ENCODE measurements at places on chromosomes 7 and 10.
A peak's percentile ranks its signal among the peaks of the same experiment; 100 is the strongest.

GRCh38 chr7:74570533-74571156 is 86.9 kb upstream of the GTF2I start:
- no peak for DNase-seq

DNA sequence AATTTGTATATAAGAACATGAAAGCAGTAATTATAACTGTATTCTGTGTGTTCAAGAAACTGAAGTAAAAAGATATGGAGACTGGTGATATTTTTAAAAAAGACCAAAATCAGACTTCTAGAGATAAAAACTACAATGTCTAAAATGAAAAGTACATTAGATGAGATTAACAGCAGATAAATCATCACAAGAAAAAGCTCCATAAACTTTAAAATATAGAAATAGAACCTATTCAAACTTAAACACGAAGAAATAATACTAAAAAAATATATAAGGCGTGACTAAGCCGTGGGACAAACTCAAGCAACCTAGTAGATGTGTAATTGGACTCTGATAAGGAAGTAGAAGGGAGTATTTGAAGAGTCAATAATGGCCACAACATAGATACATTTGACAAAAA is 189.1 kb upstream of the ZMIZ1 start:
- DNase-seq, result no peak

- no peak for DNase-seq
Observed at GRCh38 chr7:105131890-105132289, 117.9 kb downstream of the KMT2E start.

DNA sequence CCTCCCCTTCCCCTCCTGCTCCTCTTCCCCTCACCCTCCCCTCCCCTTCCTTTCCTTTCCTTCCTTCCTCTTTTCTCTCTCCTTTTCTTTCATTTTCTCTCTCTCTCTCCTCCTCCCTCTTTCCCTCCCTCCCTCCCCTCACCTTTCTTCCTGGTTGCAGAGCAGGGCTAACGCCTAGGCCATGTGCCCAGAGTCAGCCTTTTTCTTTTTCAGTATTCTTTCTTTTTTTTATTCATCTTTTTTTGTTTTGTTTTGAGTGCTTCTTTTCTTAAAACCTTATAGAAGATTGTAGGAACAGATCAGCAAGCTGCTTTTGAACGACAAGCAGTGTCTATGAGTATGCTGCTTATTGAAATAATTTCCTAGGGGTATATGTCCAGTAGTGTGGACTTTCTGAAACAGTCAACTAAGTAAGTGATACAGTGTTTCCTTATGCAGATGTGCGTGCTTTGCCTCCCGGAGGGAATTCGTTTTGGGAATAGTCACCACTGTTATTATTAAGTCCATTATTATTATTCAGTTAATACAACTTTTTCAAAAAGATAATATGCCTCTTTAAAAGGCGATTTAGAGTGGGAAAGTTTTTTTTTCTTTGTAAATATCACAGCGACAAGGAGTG is 219.2 kb downstream of the CAMK1D start:
- no peak for DNase-seq

GRCh38 chr7:43502941-43503340 is 80.0 kb upstream of the STK17A start:
- no peak for DNase-seq

- DNase-seq, result no peak
Observed at GRCh38 chr10:77631241-77631640, 6.4 kb downstream of the KCNMA1 start.

GRCh38 chr10:58642916-58643428 is 130.3 kb downstream of the BICC1 start:
- DNase-seq, result no peak

DNA sequence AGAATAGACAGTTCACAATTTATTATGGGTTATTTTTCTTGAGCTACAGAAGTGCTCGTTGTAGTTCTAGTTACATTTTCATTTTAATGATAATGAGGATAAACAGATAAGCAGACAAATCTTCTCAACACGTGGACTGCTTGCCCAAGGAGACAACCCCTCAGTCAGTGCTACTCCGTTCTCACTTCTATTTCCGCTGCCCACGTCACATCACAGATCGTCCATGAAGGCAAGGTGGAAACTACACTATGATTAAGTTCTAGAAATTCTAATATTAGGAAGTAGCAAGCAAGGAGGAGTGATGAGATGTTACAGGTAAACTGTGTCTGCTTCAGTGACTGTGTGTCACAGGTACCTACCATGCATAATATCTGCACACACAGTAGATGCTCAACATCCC is 210.5 kb downstream of the CHCHD3 start:
- no peak for DNase-seq

DNA sequence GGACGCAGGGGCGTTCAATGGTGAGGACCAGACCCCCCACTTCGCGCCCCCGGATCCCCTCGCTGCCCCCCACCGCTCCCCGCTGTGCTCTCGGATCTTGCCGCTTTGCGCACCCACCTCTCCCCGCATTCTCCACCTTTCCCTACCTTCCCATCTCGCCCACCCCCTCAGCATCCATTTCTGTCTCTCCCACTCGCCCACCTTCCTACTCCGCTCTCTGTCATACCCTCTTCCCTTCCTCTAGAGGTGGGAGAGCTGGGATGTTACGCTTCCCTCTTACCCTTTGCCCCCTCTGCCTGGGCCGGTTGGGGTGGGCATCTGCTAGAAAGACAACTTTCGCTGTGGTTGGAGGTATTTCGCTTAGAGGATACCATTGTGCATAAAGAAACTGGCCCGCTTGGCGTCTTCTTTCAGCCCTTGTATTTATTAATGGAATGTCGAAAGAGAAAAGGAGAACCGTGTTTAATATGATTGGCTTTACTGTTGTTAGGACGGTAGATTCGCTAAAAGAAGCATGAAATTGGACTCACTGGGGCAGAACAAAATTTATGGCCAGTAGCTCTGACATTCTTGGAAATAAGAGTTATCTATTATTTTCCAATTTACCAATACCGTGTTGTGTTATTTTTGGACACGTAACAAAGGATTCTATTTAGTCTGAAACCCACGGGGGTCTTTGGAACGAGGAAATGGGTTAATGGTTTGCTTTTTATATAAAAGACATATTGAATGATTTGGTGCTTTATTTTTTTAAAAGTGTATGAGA is 873 bp downstream of the PRKAR2B start:
- DNase-seq, result no peak

DNA sequence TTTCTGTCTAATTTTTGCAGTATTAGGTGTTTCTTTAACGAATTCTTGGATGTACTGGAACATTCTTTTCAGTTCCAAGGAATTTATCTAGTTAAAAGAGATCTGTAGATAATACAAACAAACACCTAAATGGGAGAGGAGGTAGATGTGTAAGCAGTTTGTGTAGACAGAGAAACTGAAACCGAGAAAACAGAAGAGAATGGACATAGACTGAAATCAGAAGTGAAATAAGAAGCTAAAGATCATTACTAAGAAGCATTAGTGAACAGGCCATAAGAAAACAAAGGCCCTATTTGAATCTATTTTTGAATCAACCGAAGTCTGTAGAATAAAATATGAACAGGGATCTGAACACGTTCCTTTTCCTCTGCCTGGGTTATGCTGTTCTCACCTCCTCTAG is 26.5 kb upstream of the TMEM229A start:
- no peak for DNase-seq

- DNase-seq, result peak; percentile 17
Observed at GRCh38 chr7:136911344-136911743, 42.9 kb downstream of the CHRM2 start.

- DNase-seq, result no peak
Observed at GRCh38 chr10:42149722-42150427, 488.5 kb downstream of the ZNF33B start.

GRCh38 chr7:82078807-82079206 is 309.0 kb upstream of the HGF start:
- DNase-seq, result no peak

- no peak for DNase-seq
Observed at GRCh38 chr10:78997635-78998618, 70.8 kb upstream of the ZMIZ1 start.

- no peak for DNase-seq
Observed at GRCh38 chr7:115728518-115728917, 302.0 kb downstream of the TFEC start.

DNA sequence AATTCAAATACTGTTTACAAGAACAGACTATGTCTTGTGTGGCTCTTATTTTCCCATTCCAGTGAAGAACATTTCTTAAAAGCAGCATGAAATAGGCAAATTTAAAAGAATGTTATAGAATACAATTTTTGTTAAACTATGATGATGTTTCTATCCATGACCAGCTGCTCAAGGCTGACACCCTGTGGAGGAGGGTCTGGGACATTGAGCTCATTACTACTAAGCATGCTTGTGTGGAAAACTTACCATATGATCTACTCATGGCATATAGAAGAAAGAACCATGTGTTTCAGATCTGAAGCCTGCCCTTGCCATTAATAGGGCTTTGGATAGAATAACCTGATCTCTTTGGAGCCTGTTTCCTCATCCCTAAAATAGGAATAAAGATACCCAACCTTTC is 125.0 kb downstream of the FOXP2 start:
- DNase-seq, result no peak

GRCh38 chr10:120600871-120601649 is 144.0 kb downstream of the PLPP4 start:
- peak; percentile 55 for DNase-seq

DNA sequence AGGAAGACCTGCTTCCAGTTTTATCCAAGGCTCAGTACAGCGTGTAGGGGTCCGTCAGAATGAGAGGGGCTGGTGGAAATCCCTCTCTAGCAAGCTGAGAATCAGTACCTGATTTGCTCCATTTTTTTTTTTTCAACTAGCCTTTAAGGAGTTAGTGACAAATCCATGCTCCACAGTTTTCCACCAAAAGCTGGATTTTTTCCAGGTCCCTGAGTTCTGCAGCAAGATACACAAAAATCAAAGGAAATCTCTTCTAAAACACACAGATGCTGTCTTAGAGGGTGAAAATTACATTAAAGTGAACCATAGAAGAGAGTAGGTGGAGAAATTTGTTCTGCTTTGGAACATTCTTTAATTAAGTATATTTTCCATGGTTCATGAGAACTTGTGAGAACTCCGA is 30.4 kb downstream of the MDFIC start:
- DNase-seq, result no peak

GRCh38 chr10:125231813-125232475 is 71.6 kb upstream of the CTBP2 start:
- no peak for DNase-seq

GRCh38 chr10:1410469-1411395 is 326.6 kb downstream of the ADARB2 start:
- no peak for DNase-seq

- no peak for DNase-seq
Observed at GRCh38 chr7:98797150-98797549, 72.7 kb downstream of the TMEM130 start.

DNA sequence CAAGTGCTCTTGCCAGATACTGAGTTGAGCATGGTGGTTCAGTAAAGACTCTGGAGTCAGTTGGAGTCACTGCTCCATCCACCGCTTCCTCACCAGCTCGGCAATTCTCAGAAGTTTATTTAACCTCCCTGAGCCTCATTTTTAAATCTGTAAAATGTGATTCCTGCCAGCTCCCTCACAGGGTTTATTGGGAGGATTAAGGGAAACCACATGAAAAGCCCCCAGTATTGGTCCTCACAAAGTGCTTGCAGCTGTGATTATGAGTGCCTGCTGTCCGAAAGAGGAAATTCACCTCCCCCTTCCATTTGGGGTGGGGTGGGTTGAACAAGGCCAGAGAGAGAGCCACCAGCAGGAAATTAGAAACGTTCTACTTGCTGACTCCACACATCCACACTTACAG is 99.0 kb downstream of the AOAH start:
- DNase-seq, result no peak

- DNase-seq, result no peak
Observed at GRCh38 chr7:137818036-137818435, 28.7 kb downstream of the DGKI start.

- DNase-seq, result no peak
Observed at GRCh38 chr7:143222782-143223181, 945 bp downstream of the TAS2R40 start.

GRCh38 chr10:79056361-79056735 is 12.4 kb upstream of the ZMIZ1 start:
- no peak for DNase-seq

GRCh38 chr10:123868038-123869019 is 23.3 kb downstream of the CPXM2 start:
- no peak for DNase-seq

GRCh38 chr7:73364006-73364728 is 36.2 kb downstream of the FKBP6 start:
- DNase-seq, result no peak

DNA sequence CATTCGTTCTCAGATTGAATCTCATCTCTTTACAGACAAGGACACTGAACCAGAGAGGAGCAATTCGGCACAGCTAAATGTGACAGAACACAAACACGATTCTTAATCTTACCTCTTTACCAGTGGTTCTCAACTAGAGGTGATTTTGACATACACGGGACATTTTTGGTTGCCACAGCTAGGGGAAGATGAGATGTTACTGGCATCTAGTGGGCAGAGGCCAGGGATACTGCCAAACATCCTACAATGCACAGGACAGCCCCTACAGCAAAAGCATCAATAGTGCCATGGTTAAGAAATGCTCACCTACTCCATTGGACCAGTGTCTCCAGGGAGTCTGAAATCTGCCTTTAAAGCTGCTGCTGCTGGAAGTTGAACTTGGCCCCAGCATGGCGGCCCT is 27.3 kb downstream of the PDE1C start:
- no peak for DNase-seq

DNA sequence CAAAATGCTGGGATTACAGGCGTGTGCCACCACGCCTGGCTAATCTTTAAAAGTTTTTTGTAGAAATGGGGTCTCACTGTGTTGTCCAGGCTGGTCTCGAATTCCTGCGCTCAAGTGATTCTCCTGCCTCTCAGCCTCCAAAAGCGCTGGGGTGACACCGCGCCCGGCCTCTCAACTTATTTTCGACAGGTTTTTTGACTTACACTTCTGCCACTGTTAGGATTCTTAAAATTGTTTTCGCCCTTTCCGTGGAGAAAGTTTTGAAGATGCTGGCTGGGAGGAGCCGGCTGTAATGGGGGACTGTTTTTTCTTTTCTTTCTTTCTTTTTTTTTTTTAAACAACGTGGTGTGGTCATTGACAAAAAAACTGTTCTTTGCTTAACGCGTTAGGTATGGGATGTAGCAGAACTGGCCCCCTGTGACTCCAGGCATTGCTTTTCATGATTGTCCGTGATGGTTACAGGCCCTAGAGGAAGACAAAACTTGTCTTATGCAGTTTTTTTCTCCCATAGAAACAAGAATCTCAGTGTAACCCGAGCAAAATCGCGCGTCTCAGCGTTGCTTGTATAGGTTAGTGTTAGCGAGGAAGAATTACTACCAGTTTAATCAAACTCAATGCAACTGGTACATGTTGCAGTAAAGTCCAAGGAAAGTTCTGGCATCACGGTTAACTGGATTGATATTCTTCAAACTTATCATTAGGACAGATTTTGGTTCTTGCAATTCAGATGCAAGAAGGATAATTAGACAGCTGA is 72.2 kb downstream of the DAGLB start:
- no peak for DNase-seq

DNA sequence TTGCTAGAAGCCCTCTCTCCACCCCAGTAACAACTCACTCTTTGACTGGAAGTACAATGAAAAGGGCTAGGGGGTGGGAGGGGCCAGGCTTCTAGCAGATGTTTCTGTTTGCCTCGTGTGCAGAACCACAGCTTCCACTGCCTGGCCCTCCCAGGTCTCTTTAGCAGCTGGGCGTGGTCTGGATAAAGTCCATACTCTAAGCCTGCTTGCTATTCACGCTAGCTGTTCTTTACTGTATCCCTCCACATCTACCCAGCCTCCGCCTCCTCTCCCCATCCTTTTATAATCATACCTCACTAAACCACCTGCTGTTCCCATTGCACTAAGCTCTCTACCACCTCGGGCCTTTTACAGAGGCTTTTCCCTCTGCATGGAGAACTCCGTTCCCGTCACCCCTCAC is 288.8 kb downstream of the CAMK1D start:
- no peak for DNase-seq

All from RCC 7860 (cell line).